ENCODE measurements at places on chromosomes 13 and 19.

GRCh38 chr19:10699650-10700335 lies 1.4 kb upstream of the QTRT1 start:
- DNase-seq, result peak; percentile 55

- DNase-seq, result no peak
Observed at GRCh38 chr19:12774588-12775555, at the start of gene HOOK2. Gene HOOK2, minus strand, starts transcription at chr19:12775552. Its CDS starts 103 bp downstream, at chr19:12775449.

GRCh38 chr19:4774136-4774535 lies 17.4 kb upstream of the FEM1A start:
- DNase-seq, result no peak

DNA sequence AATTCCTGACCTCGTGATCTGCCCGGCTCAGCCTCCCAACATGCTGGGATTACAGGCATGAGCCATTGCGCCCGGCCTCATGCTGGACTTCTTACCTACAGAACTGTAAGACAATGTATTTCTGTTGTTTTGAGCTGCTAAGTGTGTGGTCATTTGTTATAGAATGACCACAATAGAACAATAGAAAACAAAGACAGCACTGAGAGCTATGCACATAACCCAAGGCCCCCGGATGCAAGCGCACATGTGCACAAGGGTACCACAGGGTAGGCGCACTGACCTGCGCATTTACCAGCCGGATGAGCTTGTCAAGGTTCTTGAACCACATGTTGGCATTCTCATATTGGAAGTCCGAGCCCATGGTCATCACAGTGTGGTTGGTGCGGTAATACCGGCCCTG lies 5.6 kb downstream of the MAN2B1 start:
- DNase-seq, result no peak

- DNase-seq, result no peak
Observed at GRCh38 chr19:3897936-3898335, 17.5 kb downstream of the ATCAY start.

- DNase-seq, result no peak
Observed at GRCh38 chr13:100751826-100752225, 77.2 kb upstream of the TMTC4 start.

GRCh38 chr19:5850743-5851293 lies 431 bp downstream of the FUT3 start:
- DNase-seq, result no peak

- no peak for DNase-seq
Observed at GRCh38 chr19:16372065-16372915, 47.7 kb downstream of the KLF2 start.

DNA sequence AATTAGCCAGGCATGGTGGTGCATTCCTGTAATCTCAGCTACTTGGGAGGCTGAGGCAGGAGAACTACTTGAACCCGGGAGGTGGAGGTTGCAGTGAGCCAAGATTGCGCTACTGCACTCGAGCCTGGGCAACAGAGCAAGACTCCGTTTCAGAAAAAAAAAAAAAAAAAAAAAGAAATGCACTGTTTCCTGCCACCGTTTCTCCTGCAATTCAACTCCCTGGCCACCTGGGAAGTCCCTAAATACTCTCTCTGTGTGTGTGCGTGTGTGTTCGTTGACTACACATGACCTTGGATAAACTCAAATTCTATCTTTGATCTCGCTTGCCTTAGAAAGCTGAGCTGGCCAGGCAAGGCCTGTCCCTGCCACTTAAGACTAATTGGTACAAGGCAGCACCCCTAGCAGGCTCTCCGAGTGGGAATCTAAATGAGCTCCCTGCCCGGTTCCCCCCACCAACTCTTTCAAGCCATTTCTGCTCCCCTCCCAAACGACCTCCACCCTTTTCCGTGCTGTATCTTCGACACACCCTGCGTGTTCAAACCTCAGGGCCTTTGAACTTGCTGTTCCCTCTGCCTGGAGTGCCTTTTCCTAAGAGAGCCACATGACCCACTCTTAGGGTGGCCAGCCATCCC lies 5.2 kb upstream of the BCAT2 start:
- peak; percentile 71 for DNase-seq

- DNase-seq, result no peak
Observed at GRCh38 chr13:66139250-66139649, 1090.9 kb downstream of the PCDH9 start.

DNA sequence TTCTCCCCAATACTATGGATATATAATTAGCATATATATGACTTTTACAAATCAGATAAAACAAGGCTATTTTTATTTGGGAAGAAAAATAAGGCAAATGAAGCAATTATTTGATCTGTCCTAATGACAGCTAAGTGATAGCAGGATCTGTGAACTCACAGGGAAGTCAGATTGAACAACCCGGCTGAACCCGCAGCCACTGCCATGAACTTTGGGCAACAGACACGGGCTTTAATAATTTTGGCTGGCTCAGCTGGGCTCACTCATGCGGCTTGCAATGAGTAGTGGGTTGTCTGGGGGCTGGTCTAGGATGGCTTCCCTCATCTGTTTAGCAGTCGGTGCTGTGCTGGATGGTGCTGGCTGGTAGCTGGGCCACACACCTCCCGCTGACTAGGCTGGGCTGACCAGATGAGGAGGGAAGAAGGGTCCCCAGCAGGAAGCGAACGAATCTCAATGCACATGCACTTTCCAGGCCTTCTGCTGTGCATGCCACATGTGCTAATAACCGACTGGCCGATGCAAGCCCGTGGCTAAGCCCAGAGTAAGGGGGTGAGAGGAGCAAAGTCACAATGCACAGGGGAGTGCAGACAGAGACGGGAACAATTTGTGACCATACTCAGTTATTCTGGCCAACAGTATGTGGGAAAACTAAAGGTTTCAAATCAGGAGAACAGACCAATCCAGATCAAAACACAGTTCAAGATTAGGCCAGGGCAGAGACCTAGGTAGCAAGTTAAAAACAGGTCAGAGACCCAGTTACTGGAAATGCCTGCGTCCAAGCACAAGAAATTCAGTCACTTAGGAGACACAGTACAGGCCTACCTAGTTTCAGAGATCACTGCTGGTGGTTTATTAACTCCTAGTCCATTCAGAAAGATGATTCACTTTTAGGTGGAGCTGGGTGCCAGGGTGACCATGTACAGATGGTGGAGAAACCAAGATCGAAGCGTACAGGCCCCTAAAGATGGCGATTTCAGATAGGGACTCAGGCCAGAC lies 22.3 kb downstream of the CRYL1 start:
- DNase-seq, result no peak

- DNase-seq, result peak; percentile 80
Observed at GRCh38 chr19:29873024-29873800, 61.4 kb downstream of the CCNE1 start.

DNA sequence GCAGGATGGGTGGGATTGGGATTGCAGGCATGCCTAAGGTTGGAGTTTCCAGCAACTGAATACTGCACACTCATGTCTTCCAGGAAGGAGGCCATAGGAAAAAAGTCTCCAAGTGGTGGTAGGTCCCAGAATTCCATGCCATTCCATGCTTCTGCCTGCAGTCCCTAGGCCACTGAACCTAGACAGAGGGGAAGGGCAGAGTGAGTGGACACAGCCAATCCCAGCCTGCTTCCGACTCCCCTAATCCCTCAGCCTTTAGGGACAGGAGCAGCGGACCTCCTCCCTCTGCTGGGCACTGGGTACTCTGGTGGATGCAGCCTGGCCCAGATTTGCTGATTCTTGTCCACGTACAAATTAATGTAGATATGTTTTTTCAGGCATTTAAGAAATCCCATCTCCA lies 17.0 kb downstream of the VSTM2B start:
- no peak for DNase-seq

- peak; percentile 80 for DNase-seq
Observed at GRCh38 chr19:12801466-12802266, at the start of the genes PRDX2 and THSD8. Gene PRDX2, minus strand, starts transcription at chr19:12801800. Its CDS starts 539 bp downstream, at chr19:12801261. Gene THSD8, plus strand, starts transcription at chr19:12802069. Its CDS starts 3 bp downstream, at chr19:12802072.

GRCh38 chr19:38034492-38034860 lies 127.5 kb downstream of the SIPA1L3 start:
- no peak for DNase-seq

- DNase-seq, result no peak
Observed at GRCh38 chr13:42283574-42283973, 11.6 kb downstream of the AKAP11 start.

GRCh38 chr13:33204130-33204927 lies 81.2 kb downstream of the STARD13 start:
- no peak for DNase-seq

DNA sequence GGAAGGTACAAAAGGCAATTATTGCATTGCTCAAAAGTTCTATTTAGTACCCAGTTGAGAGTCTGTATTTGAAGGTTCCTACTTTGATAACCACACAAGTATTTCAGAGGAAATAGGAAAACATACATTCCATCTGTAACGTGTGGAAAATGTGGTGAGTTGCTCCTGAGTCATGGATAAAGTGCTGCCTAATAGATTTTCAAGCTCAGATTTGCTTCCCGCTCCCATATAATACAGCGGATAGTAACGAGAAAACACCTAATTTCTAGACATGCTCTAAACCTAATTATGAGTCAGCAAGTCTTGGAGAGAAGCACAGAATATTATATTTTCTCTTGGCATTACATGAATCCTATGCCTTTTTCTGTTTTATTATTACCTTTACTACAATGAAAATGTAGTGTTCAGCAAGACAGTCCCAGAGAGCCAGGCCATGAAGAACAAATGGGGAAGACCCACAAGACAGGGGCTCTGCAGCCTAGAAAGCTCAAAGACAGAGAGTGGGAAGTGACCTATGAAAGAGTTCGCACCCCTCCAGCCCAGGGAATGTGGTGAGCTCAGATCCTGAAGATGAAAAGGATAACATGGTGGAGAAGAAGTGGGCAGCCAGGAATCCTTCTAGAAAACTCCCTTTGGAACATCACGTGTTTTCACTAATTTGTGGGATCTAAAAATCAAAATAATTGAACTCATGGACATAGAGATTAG lies 116.1 kb downstream of the STARD13 start:
- no peak for DNase-seq

DNA sequence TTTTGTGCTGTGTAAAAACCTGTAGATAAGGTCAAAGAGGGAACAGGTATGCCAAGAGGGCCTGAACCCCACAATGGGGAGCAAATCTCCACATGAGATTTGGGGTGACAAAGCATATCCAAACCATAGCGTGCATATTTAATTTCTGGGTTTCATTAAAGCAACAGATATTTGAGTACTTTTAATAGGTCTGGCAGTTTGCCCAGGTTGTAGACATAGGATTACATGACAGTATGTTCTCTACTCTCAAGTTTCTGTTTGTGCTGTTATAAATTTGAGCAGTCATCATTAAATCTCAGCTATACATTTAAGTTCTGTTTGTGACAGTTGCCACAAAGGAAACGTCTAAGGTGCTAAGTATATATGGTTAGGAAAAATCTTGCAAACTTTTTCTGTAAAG lies 236.4 kb downstream of the ATP8A2 start:
- DNase-seq, result no peak

DNA sequence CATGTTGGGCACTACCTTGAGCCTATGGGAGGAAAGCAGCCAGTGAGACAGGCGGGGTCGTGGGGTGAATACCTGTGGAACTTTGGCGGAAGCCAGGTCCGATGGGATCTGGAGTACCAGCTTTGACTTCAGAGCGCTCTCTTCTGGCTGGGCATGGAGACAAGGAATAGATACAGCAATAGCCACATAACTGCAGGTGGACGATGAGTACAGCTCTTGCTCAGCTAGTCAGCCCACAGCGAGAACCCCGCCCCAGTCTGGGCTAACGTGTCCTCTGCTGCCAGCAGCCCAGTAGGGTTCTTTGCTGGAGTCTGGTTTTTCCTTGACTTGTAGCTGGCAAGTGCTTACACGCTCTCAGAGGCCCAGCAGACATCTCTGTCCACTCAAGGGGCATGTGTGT lies 83.4 kb downstream of the SIPA1L3 start:
- DNase-seq, result no peak

DNA sequence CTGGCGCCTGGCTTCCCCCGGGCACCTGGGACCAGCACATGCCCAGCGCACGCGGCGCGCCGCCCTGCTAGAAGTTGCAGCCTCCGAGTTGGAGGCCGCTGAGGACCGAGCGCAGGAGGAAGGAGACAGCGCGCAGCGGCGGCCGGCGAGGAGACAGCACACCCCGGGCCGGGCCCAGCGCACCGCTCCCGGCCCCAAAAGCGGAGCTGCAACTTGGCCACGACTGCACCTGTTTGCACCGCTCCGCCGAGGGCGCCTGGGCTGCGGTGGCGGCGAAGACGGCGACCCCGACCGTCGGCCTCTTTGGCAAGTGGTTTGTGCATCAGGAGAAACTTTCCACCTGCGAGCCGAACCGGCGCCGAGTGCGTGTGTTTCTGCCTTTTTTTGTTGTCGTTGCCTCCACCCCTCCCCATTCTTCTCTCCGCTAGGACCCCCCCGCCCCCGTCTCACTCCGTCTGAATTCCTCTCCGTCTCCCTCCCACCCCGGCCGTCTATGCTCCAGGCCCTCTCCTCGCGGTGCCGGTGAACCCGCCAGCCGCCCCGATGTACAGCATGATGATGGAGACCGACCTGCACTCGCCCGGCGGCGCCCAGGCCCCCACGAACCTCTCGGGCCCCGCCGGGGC lies at the start of gene SOX1:
Gene SOX1, plus strand, starts transcription at position 34 of the 626 bp plus-strand sequence. Its CDS starts 510 bp downstream, at position 544.
- DNase-seq, result no peak

- DNase-seq, result no peak
Observed at GRCh38 chr13:98749501-98749900, 3.0 kb downstream of the SLC15A1 start.

DNA sequence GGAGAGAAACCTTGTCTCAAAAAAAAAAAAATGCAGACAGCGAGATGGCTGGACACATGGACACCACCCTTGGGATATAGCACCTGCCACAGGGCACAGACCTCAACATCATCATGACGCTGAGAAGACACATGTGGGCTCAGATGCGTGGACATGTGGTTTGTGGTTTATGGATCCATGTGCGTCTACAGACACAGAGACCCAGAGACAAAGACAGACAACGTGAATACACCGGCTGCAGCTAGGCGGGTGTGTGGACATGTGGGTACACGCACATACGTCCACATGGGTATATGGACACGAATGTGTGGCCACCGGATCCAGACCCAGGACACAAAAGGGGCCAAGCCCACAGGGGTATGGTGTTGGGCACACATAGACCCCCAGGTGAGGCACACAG lies 1.3 kb downstream of the TNFSF14 start:
- DNase-seq, result no peak

GRCh38 chr19:8361921-8362793 lies 1.8 kb upstream of the ANGPTL4 start:
- DNase-seq, result no peak

DNA sequence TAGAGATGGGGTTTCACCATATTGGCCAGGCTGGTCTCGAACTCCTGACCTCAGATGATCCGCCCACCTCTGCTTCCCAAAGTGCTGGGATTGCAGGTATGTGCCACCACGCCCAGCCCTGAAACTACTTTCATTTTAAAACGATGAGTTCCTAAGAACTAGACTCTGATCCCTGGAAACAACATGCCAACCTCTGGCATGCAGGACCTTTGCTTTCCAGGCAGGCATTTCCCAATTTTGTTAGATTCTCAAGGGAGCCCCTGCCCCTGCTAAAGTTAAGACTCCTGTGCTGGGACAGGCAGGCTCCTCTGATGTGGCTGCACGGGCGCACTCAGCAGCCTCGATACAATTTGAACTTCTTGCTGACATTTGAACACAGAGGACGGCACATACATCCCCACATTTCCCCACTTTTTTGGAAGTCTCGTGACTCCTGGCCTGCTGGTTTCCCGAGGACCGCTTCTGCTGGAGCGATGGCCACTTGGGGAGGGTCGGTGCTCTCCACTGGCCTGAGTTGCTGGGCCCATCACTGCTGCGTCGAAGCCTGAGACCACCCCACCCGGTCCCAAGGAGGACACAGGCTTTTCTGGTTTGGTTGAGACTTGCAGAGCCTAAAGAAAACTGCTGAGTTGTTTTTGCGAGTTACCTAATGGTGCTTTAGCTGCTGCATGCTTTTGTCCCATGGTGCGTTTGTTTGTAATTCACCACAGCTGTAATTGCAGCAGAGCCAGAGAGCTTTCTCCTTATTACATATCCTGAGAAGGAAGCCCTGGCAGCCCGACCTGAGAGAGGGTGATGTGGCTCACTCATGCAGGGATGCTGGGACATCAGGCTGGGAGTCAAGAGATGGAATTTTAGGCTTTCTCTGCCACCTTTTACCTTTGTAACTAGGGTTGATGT lies 8.2 kb downstream of the ATP11A start:
- no peak for DNase-seq
